ENCODE measurements at places on chromosomes 6 and 20.
A peak's percentile ranks its signal among the peaks of the same experiment; 100 is the strongest.

- no peak for DNase-seq
Observed at GRCh38 chr20:57564951-57565642, 4.2 kb downstream of the PCK1 start.

DNA sequence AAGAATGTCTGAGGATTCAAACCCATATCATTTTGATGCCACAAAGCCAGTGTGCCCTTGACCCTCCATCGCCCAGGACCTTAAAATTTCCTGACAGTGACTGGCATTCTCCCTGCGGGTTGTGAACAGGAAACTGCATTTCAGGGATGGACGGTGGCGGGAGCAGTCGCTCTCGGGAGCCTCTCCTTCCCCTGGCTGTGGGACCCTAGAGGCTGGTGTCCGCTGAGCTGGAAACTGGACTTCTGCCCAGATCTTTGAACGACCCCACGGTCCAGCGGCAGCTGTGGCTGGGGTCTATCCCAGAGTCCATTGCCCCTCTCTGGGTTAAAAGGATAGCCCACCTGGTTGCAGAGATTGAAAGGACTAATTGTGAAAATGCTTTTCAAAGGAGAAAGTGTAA is 1.4 kb upstream of the SEC63 start:
- DNase-seq, result no peak

GRCh38 chr6:96940322-96940721 is 15.8 kb downstream of the KLHL32 start:
- DNase-seq, result no peak

DNA sequence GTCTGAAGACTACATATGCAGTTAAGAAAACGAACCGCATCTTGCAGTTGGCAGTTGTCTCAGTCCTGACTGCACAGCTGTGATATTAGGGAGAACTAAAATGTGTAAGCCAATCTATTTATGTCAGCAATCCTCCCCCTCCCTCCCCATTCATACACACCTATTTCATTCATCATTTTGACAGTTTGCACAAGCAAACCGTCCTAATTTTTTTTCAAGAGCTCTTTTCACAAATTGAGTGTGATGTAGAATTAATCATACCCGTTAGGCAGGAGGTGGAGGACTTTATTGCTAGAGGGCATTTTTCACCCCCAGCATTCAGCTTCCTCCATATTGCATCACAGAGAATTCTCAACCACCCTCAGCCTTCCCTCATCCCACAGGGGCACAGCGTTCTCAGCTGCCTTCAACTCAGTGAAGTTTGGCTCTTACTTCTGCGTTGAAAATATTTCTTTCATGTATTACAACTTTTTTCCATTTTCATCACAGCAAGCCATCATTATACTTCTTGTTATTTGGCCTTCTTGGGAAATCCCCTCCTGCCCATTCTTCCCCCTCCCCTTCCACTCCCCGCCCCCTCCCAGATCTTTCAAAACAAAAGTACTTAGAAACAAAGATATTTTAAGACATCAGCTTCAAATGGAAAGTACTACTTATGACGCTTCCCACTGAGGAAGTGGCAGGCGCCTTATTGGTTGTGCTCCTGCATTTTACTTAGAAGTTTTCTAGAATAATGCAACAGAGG is 37.5 kb downstream of the NOX3 start:
- DNase-seq, result peak; percentile 66

DNA sequence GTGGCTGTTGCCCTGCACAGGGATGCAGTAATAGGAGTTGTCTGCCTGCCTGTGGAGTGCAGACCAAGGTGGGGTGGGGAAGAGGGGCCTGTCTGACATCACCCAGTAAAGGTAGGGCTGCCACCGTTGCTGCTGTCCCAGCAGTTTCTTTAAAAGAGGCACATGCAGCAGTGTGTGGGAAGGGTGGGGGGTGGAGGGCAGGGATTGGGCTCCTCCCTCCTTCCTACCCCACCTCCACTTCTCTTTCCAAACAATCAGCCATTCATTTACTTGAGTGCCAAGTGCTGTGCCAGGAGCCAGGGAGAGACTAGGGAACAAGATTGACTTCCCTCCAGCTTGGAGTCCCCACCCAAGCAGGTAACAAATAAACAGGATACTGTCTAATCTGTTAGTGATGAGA is 66.8 kb upstream of the MYL9 start:
- no peak for DNase-seq

DNA sequence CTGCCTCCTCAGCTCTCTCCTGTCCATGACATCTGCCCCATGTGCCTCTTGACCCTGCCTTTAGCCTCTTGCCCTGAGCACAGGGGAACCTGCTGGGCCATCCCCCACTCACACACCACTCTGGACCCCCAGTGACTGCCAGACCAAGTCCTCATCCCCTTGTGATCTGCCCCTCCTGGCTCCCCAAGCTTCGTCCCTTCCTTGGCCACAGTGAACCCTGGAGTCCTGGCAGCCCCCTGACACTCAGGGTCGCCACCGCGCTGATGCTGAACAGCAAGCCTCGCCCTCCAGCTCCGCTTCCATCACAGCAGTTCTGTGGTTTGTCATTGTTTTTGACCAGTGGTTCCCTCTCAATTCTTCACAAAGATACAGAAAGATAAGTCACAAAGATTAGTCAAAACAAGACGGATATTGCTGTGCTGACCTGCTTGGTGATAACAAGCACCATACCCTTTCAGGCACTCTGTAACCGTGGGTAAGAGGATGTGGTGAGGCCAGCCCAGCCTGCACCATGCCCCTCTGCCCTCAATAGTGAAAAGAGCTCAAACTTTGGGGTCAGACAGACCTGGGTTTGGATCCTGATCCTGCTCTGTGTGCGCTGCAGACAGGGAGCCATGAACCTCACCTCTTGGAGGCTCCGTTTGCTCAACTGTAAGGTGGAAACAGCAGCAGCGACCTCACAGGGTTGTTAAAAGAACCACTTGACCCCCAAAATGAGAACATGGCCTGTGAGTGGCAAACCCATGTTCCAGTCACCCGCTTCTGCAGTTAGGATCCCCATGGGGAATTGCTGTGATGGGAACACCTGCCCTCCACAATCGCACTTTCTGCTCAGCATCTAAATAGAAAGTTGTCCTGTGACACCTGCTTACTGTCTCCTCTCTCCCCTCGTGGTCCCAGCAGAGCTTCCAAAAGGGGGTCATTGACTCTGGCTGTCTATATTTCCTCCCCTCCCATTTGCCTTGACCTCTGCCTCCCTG is 114.5 kb downstream of the TOX2 start:
- peak; percentile 88 for DNase-seq

All from activated CD8-positive, alpha-beta memory T cell treated with anti-CD3 and anti-CD28 coated beads, Interleukin-2, amount 10 ng/mL, durations not matched to agents 7 days and 5 days (primary cell).